H4 (cell line): ENCODE measurements at places on chromosomes 2 and 18.

GRCh38 chr18:5030636-5031035, 166.4 kb downstream of the AKAIN1 start:
- DNase-seq = no peak

GRCh38 chr2:118431997-118432396, 343.7 kb downstream of the INSIG2 start:
- no peak for DNase-seq

DNA sequence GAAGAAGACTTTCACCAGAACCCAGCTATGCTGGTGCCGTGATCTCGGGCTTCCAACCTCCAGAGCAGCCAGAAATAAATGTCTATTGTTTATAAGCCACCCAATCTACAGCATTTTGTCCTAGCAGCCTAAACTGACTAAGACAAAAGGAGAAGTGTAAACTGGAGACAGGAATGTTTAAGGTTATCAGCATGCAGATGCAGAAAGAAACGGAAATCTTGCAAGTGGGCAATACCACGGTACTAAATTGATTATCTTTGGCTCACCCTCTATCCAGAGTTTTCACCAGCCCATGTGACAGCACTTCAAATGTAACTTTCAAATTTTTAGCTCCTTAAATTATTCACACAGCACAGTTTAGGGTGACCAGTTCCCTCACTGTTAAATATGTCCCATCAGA, 5.7 kb upstream of the CAPN14 start:
- no peak for DNase-seq

DNA sequence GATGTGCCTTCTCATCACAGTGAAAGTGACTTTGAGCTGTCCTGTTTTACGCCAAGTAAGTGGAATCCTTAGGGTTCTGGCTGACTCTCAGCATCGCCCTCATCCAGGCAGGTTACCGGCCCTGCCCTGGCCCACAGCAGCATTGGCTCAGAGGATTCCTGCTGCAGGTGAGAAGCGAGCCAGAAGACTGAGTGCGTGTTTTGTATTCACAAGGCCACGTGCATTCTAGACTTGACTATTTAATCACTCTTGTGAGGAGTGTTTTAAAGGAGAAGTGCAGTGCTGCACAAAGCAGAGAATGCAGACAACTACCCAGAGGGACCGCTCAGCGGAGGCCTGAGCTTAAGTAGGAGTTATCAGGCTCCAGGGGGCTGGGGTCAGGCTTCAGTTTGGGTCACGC, 48.3 kb downstream of the LAMA3 start:
- no peak for DNase-seq

DNA sequence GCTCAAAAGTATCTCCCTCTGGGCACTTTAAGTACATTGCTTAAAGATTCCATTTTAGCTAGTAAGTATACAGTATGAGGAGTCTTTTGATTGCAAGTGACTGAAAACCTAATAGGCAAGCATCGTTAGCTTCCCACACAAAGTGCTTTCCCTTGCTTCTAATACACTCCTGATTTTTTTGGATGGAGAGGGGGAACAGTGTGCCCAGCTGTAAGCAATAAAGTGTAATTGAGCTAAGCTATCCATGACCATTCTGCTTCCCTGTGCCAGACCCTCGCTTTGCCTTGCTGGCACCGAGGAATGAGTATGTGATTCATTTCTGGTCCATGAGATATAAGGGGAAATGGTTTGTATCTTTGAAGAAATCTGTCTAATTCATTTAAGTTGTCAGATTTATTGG, 3.8 kb upstream of the ZNF24 start:
- DNase-seq = no peak
